ENCODE measurements at places on chromosomes 5 and 9. TPM values are rescaled to one million over a fixed set of nuclear protein-coding genes. Genes with fewer than 3 reads are reported as not detected.

DNA sequence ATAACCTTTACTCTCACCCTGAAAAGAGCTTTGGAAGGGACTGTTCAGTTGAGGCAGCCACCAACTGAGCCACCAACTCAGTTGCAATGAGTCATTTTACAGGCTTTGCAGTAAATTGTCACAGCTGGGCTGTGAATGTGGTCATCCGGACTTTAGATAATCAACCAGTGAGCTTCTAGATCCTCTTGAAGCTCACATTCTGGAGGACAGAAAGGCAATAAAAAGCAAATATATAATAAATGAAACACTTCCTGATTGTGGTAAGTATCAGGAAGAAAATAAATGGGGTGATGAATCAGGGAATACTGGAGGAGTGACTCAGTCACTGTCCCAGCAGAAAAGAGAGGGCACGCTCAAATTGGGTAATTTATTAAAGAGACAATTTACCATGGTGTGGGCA lies 13.2 kb upstream of the C5orf58 start:
- H3K36me3 ChIP-seq = no peaks in the 10 kb centered on the region
- no peak for DNase-seq
- H3K4me3 ChIP-seq = no peak overlapping the region
- H3K4me1 ChIP-seq = no peaks in the 10 kb centered on the region

GRCh38 chr5:76303921-76304320 lies 99.2 kb upstream of the IQGAP2 start:
- H3K27ac ChIP-seq = peak overlapping the region; percentile 16
- no peaks in the 10 kb centered on the region for H3K36me3 ChIP-seq
- no peaks in the 10 kb centered on the region for H3K27me3 ChIP-seq
- H3K4me1 ChIP-seq = peaks cover 31% of the 10 kb centered on the region
- DNase-seq = peak; percentile 59

- no peaks in the 10 kb centered on the region for H3K36me3 ChIP-seq
- H3K27ac ChIP-seq = peak overlapping the region; percentile 58
- peaks cover 21% of the 10 kb centered on the region for H3K4me1 ChIP-seq
Measured at GRCh38 chr5:52998552-52999313, 9.6 kb downstream of the ITGA2 start.

GRCh38 chr5:100516285-100516684 lies 18.9 kb upstream of the FAM174A start:
- H3K4me3 ChIP-seq = no peak overlapping the region
- DNase-seq = no peak
- H3K27me3 ChIP-seq = no peaks in the 10 kb centered on the region
- no peaks in the 10 kb centered on the region for H3K36me3 ChIP-seq
- H3K27ac ChIP-seq = no peak overlapping the region

GRCh38 chr9:125985998-125986655 lies 239.0 kb downstream of the PBX3 start:
- H3K4me1 ChIP-seq = no peaks in the 10 kb centered on the region
- no peaks in the 10 kb centered on the region for H3K36me3 ChIP-seq
- H3K4me3 ChIP-seq = no peak overlapping the region
- H3K27ac ChIP-seq = no peak overlapping the region
- no peaks in the 10 kb centered on the region for H3K27me3 ChIP-seq

- no peaks in the 10 kb centered on the region for H3K36me3 ChIP-seq
- H3K27me3 ChIP-seq = no peaks in the 10 kb centered on the region
- H3K4me1 ChIP-seq = no peaks in the 10 kb centered on the region
- no peak for DNase-seq
- H3K27ac ChIP-seq = no peak overlapping the region
- H3K4me3 ChIP-seq = no peak overlapping the region
Measured at GRCh38 chr9:98888801-98889421, 54.8 kb upstream of the COL15A1 start.

- H3K4me1 ChIP-seq = no peaks in the 10 kb centered on the region
- no peak overlapping the region for H3K4me3 ChIP-seq
- H3K27me3 ChIP-seq = no peaks in the 10 kb centered on the region
- H3K36me3 ChIP-seq = peaks cover 30% of the 10 kb centered on the region
Measured at GRCh38 chr9:122848256-122848943, 20.0 kb upstream of the PDCL start.

DNA sequence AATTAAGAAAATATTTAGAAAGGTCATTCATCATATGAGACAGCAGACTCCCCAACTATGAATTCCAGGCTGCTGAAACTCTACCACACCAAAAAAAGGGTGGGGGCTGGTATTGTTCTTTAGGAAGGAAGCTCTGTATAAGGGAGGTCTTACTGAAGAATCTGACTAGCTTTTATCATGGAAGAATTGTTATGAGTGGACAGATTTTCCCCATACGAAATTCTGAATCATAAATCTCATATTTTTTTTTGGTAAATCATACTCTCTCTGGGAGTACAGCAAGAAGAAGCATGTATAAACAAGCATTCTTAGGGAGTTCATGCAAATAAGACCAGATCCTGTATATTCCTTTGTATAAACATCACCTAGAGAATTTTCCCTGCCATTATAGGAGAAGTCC lies 220.0 kb downstream of the SLC12A2 start:
- H3K4me3 ChIP-seq = no peak overlapping the region
- H3K4me1 ChIP-seq = no peaks in the 10 kb centered on the region
- H3K27me3 ChIP-seq = no peaks in the 10 kb centered on the region

DNA sequence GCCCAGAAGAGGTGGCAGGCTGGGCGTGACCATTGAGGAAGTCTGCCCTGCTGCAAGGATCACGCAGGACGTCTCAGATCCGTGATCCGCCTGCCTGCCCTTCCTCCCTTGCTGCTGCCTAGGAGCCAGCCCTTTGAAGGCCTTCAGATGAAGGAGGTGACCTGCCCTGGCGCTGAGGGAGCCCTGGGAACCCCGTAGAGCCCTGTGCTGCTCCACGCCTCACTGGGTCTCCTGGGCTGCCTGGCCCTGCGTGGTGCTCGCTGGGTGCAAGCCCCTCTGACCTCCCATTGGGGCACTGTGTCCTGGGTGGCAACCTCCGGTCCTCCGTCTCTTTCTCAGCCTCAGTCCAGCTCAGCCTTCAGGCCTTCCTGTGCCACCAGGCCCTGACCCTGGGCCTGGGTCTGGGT lies 295.3 kb upstream of the IRX4 start:
- H3K36me3 ChIP-seq = no peaks in the 10 kb centered on the region
- no peak for DNase-seq
- no peak overlapping the region for H3K27ac ChIP-seq
- H3K4me1 ChIP-seq = no peaks in the 10 kb centered on the region

GRCh38 chr9:90948156-90948555 lies 146.5 kb downstream of the SYK start:
- H3K4me3 ChIP-seq = no peak overlapping the region
- no peak overlapping the region for H3K27ac ChIP-seq
- DNase-seq = peak; percentile 27
- no peaks in the 10 kb centered on the region for H3K27me3 ChIP-seq
- no peaks in the 10 kb centered on the region for H3K4me1 ChIP-seq

DNA sequence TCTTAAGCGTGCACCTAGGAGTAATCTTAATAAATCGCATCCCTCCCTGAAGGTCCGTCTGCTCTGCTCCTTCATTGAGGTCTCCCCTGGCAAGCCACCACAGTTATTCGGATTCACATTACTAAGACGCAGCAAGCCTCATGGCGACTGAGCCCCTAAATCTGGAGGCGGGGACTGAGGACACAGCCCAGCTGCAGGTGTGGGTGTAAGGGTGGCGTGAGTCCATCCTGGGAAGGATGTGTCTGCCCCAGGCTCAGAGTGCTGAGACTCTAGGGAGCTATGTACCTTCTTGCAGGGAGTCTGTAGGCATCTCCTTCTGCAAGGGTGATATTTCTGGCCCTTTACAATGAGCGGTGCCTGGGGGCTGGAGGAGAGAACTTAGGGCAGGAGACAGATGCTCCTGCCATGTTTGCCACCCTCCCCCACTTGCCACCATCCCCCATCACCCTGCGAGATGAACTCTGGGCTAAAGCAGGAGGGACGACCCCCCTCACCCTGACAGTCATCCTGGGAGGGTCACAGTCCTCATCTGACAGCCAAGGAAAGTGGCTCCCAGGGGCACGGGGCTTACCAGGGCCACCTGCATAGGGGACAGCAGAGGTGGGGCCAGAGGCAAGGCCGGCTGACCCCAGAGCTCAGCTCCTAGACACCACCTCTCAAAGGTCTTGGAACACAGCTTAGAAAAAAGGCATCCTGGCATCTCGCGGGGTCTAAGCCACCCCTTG lies 76.4 kb upstream of the FCN1 start:
- H3K36me3 ChIP-seq = no peaks in the 10 kb centered on the region
- no peak for DNase-seq
- H3K27me3 ChIP-seq = no peaks in the 10 kb centered on the region
- H3K4me1 ChIP-seq = no peaks in the 10 kb centered on the region

DNA sequence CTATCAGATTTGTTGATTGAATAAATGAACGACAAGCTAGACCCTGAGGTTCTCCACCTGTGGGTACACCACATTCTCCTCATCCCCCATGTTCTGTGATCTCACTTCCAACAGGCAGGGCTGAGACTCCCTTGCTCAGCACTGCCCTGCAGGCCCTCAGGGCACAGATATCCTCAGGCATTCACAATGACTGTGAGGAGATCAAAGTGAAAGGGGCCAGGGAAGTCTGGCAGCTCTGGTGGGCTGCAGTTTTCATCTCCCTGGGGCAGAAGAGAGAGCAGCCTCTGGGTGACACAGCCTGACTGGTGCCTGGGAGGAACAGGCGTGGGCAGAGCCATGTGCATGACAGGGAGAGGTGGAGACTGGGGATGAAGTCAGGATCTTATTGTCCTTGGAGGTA lies 142.4 kb upstream of the C9orf72 start:
- no peak overlapping the region for H3K4me3 ChIP-seq
- no peak for DNase-seq
- no peaks in the 10 kb centered on the region for H3K4me1 ChIP-seq
- no peaks in the 10 kb centered on the region for H3K36me3 ChIP-seq
- no peak overlapping the region for H3K27ac ChIP-seq

DNA sequence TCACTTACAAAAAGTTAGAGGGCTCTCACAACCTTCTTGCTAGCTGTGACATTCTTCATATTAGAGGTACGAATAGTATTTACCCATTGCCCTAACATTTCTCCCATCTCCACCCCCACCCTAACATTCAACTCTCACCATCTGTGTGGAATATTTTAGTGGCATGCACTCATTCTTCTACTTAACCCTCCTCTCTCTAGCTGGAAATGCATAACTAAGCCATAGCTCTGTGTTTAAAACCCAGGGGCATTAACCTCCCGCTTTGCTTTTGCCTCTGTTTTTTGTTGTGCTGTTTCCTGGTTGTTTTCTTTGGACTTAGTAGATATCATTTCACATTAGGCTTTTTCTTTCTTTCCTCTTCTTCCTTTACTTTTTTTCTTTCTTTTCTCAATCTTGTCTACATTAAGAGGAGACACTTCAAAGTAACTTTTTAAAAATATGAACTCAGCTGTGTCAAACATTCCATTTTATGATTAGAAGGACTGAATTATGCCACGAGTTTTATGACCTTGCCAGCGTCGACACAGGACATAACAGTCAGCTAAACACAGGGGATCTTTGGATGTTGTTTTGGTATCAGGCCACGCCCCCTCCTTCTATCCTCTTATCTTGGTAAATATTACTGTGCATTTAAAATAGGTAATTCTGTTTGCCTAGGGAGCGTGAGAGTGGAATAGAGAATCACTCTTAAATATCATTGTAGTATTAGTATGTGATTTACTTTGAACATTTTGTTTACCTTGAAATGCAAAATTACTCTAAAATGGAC lies 236.0 kb downstream of the CD180 start:
- no peak overlapping the region for H3K4me3 ChIP-seq
- no peaks in the 10 kb centered on the region for H3K27me3 ChIP-seq
- H3K27ac ChIP-seq = peak overlapping the region; percentile 36
- H3K36me3 ChIP-seq = no peaks in the 10 kb centered on the region
- H3K4me1 ChIP-seq = no peaks in the 10 kb centered on the region

DNA sequence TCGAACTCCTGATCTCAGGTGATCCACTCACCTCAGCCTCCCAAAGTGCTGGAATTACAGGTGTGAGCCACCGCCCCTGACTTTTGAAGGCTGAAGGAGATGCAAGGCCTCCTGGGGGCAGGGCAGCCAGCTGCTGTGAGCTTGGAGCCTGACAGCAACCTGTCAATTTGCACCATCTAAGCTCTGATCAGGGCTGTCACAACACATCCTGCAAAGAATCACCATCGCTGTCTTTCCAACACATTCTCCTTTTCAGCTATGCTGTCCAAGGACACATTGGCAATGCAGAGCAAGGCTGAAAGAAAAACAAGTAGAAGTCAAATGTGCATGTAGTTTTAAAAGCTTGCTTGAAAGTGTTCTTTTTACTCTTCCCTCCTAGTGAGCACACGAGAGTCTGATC lies 54.6 kb downstream of the GNA14 start:
- H3K4me3 ChIP-seq = no peak overlapping the region
- no peaks in the 10 kb centered on the region for H3K27me3 ChIP-seq
- DNase-seq = no peak
- no peak overlapping the region for H3K27ac ChIP-seq
- H3K4me1 ChIP-seq = peaks cover 3% of the 10 kb centered on the region
- no peaks in the 10 kb centered on the region for H3K36me3 ChIP-seq

GRCh38 chr5:9338796-9339195 lies 207.1 kb downstream of the SEMA5A start:
- no peak overlapping the region for H3K4me3 ChIP-seq
- H3K36me3 ChIP-seq = no peaks in the 10 kb centered on the region
- no peaks in the 10 kb centered on the region for H3K27me3 ChIP-seq

Gene PGM5
- 94.5 TPM for total RNA-seq

Gene SLIT3
- 7.6 TPM for total RNA-seq

Gene CCL27
- total RNA-seq = not detected

Gene CLK4
- 72.6 TPM for total RNA-seq

Gene KCNV2
- not detected for total RNA-seq

Gene SLC45A2
- total RNA-seq = 1.6 TPM

Gene FOXD4L3
- not detected for total RNA-seq

Data from transverse colon (tissue), 4 donors.